ENCODE measurements at places on chromosomes 6 and 20.

DNA sequence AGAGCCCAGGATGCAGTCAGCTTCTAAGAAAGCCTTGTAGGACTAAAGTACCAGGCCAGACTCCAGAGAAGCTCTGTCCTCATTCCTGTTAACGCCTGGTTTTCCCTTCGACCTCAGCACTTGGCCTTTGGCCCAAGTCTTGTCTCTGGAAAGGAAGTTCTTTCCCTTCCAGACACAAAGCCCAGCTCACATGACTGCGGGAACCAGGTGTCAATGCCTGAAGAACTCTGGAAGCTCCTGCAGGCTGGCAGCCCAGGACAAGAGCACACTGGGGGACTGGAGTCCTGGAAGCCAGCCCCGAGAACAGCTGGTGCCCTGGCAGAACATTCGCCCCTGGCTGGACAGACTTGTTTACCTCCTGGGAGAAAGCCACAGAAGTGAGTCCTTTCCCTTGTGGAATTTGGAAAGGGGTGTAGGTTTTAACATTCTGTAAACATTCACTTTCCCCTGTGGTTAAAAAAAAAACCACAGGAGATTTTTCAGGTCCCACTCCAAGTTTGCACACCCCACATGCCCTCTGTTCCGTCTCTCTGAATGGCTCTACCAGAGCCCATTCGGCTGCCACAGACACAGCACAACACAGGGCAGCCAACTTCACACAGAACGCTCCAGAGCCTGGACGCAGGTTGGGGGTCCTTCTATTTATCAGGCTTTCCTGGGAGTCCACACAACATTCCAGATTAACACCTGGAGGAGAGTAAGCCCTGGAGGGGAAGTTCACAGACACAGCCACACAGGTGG is 18.1 kb downstream of the ACSS1 start:
- no peak for DNase-seq

- no peak for DNase-seq
These were observed 32.8 kb downstream of the CYP21A2 start for GRCh38 chr6:32070814-32071543.

DNA sequence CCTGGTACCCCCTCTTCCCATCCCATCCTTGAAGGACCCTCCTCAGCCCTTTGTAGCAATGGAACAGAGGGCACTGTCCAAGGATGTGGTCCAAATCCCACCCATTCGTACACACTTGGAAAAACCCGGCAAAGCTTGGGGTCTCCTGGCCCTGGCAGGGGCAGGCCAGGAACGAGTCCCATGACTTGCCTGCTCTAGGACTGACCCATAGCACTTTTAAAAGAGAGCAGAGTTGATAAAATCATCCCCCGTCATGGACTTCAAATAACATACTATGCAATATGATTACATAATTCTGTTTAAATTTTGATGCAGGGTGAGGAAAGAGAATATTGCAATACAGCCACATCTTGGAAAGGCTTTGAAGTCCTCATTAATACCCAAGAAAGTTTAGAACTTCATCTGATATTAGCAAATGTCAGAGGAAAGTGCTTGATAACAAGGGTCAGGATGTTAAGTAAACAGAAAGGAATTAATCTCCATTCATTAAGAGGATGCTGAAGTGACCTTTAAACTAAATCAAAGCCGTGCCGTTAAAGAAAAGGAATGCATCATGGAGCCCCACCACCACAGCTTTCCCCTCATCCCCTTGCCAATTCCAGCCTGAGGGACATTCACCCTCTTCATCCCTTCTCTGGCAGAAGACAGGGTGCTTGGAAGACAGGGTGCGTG is 60.7 kb upstream of the NXT1 start:
- DNase-seq: no peak

GRCh38 chr6:42555477-42556457 is 8.1 kb upstream of the UBR2 start:
- peak; percentile 38 for DNase-seq

DNA sequence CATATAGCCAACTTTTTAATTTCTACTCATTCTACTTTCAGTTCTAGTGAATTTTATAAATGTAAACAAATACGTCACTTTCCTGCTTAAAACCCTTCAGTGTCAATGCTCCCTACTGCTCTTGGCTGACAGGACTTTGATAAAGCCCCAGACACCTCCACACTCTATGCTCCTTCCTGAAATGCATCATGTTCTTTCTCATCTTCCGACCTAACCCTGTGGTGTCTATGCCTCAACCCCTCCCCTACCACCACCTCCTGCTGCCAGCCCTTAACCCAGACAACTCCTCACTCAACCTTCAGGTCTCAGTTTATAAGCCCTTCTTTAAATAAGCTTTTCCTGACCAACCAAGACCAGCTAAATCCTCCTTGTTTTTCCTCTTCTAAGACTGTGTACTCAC is 19.1 kb downstream of the TLDC2 start:
- no peak for DNase-seq

DNA sequence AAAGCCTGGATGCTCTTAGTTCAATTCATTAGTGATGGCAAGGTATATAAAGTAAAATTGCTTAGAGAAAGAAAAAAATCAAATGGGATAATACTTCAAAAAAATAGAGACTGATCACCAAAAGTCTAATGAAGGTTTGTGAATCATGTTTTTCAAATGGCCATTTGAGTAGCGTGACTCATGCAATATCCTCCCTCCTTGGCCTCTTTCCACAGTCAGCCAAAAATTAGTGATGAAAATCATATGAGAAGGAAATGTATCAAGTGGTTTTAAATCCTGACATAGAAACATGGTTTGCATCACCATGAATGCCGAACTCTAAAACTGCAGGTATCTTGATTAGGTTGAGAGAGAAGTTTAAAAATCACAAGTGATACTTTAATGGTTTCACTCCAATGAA is 1.2 kb upstream of the COL19A1 start:
- DNase-seq: no peak

- DNase-seq: no peak
These were observed 46.0 kb upstream of the IL17A start for GRCh38 chr6:52139985-52140680.

DNA sequence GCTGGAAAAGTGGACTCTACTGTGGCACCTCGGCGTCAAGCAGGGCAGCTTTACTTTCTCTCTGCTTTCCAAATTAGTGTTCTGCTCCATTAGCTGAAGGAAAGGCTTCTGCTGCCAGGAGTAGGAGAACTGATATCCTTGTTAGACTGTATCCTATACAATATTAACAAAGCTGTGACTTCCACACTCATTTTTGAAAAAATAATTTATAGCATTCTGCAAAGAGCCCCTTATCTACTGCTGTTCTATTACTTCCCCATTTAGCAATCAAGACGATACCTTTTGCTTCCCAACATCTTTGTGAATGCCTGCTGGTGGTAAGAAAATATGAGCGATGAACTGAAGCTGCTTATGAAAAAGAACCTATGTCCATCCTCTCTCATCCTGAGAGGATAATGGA is 151.1 kb downstream of the UBE3D start:
- no peak for DNase-seq

DNA sequence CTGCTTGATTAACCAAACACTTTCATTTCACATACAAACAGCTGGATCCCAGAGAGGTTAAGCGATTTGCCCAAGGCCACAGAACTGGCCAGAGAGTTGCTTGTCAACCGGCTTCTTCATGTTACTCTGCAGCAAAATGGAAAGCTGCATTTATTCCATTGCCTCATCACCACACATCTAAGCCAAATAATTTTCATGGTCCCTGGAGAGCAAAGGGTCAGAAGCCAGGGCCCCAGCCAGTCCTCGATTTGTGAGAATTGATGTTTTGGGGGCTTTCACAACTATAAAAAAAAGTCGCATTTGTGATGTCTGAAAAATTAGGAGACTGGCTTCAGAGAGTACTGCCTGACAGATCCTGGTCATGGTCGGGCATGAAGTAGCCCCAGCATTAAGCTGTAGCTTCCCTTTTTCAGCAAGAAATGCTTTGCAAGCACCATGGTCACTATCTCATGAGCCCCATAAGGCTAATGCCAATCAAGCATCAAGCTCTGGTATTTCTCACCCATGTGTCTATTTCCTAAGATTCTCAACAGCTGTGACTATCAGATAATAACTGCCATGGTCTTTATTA is 95.8 kb downstream of the BANF2 start:
- DNase-seq: no peak

DNA sequence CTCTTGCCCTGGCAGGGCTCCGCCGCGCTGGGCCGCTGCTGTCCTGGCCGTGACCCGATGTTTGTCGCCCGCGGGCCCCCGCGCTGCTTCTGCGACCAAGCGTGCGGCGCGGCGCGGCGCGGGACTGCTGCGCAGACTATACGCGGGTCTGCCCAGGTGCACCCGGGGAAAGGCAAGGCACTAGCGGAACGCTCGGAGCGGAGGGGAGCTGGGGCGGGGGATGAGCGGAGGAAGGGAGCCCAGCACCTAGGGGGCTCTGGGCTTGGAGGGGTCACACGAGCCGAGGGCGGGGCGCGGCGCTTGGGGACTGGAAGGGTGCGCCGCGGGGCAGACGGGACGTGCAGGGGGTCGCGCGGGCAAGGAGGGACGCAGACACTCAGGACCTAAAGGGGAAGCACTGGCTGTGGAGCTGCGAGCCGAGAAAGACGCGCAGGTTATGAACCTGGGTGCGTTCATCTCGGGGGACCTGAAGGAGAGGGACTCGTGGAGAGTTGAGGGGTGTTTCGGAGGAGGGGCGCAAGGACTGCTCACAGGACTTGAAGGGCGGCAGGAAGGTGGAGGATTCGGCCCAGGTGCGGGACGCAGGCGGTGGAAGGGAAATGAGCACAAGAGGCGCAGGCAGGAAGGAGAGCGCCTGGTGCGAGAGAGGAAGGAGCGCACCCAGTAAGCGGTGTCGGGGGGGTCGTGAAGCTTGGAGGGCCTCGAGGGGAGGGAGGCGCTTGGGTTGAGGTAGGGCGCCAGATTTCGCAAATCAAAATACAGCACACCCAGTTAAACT is 40.8 kb upstream of the ZNFX1 start:
- peak; percentile 41 for DNase-seq

DNA sequence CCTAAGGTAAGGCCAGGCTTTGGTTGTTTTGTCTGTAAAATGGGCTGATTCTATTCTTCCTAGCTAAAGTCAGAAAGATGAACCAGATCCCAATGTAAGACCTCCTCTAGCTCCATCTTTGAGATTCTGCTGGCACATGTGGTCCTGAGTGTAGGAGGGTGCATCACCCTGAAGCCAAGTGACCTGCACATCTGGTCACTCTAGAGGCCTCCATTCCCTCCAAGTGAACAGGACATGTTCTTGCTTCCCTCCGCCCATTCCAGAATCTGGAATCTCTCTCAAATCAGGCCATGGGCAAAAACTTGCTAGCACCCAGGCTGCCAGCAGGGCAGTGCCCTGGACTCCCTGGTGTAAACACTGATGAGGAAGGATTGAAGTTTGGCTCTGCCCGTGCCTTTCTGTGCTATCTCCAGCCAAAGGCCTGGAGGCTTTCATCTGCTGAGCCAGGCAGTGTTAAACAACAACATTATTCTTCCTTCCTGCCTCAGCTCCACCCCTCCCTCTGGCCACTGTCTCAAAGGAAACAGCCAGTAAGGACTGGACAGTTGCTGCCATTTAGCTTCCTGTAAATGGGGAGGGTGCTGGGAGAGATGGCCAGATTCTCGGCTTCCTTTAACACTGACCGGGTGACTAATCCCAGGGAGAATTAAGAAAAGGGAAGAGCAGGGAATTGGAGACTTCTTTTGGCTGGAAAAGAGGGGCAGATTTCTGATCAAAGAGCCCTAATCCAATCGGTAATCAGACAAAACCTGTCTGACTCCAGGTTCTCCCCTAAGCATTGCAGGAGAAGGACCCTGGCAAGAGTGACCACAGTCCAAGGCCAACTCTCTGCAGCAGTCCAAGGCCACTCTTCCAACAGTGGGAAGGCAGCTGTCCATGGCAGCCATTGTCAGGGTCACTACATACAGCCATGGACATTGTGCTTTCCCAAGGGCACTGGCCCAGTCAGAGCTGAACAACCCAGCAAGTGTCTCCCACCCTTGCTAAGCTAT is 19.5 kb upstream of the ADGRF1 start:
- no peak for DNase-seq

- no peak for DNase-seq
These were observed 28.0 kb downstream of the HFE start for GRCh38 chr6:26115226-26115625.

GRCh38 chr6:29005183-29005885 is at the start of gene ZNF311:
Gene ZNF311 (minus strand): TSS chr6:29005315. CDS start chr6:29003954, 1,361 bp downstream.
- DNase-seq: peak; percentile 62

DNA sequence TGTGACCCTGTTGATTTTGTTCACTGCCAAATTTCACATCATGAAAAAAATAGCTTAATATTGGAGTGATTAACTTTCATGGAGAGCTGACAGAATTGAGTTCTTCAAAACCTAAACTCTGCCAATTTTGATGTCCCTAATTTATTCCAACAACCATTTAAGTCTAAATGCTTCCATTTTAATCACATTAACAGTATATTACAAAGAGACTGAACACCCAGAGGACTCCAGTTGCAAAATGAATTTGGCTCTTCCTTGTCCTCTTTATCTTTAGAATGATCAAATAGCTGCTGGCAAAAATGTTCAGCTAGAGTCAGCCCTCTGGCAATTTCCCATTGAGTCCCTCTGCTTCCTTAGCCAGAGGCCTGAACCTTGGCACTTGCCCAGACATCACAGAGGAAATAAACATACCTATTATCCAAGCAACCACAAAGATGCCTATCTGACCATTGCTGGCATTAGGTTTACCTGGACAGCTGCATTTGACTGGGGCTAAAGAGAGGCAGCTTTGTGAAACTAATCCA is 299.0 kb upstream of the STXBP5 start:
- no peak for DNase-seq

DNA sequence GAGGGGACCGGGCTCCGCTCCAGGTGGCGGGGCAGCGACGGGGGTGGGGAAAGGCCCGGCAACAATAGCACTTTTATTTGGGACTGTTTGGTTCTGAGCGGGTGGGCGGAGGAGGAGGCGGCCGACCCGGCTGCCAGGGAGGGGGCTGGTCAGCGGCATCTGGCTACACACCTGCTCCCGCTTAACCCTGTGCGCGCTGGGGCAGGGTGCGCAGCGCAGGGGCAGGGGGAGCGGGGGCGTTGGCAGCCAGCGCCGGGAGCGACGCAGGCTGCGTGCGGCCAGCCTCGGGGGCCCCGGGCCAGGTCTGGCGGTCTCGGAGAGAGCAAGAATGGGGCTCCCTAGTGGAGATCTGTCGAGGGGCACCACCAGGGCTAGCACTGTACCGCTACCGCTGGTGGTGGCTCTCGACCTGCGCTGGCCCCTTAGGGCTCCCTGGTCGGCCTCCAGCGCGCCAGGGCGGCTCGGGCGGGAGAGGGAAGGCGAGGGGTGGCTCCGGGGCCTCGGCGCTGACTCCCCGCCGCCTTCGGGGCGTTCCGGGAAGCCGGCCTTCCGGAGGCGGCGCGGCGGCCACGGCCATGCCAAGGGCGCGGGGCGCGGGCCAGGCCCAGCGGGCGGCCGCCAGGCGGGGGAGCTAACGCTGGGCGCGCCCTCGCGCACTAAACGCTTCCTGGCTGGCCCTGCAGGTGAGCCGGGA is 92.4 kb downstream of the NCR2 start:
- no peak for DNase-seq

GRCh38 chr6:82567621-82568020 is 204.0 kb downstream of the TPBG start:
- no peak for DNase-seq

GRCh38 chr20:48266571-48266970 is 481.3 kb upstream of the SULF2 start:
- no peak for DNase-seq

Measured in activated CD8-positive, alpha-beta T cell treated with anti-CD3 and anti-CD28 coated beads, Interleukin-2, amount 10 ng/mL, durations not matched to agents 7 days and 5 days (primary cell).